ENCODE measurements at places on chromosomes 5 and 9.

DNA sequence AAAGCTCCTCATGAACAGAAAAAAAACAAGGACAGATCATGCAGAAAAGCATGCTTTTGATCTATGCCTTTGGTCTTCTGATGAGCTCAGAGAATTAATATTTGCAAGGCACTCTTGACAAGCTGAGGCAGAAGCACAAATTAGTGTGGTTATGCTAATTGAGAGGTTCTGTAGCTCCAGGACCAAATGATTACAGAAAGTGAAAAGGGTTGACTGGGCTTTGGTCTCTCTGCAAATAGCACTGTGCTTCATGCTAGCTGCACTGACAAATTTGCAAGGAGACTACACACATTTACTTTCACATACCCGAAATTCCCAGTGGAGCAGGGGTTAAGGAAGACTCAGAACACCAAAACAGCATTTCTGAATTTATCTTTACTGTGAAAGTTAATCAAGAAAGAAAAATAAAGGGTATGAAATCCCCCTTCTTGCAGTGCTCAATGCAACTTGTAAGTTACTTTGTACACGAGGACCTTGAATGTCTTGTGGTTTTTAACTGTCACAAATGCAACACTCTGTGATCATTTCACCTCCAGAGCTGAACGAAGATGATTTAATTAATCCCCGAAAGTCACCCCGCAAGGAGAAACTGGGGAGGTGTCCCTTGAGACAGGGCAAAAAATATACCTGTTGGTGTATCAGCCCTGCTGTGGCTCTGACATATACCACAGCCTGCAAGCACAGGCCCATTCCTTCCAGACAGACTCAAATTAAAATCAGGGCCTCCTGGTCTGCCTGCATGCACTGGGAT is 11.9 kb downstream of the RAPGEF1 start:
- DNase-seq, result no peak

DNA sequence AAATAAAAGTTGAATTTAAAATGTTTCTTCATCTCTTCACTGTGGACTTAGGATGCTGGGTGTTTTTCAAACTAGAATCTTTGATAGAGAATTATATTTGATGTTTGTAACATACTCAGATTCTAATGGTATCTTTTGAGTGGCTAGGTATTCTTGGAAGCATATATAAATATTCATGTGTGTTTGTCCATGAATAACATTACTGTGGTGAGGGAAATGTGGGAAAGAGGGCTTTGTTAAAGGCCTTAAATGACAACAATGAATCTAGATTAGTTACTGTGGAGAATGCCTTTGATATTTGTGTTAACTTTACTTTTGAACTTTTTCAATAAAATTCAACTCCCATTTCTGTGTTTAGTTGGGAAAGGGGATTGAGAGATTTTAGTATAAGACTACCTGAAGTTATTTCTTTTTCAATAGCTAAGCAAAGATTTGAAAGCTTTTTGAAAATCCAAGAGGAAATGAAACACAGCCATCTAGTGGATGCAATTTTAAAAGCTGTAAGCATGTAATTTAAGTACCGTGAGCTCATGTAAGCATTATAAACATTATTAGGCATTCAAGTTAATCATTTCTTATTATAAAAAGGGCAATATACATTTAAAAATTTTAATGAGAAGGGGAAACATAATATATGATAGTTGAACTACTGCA is 69.6 kb downstream of the CCDC171 start:
- DNase-seq, result no peak

GRCh38 chr9:34203992-34204635 is 25.3 kb downstream of the UBAP1 start:
- DNase-seq, result no peak

DNA sequence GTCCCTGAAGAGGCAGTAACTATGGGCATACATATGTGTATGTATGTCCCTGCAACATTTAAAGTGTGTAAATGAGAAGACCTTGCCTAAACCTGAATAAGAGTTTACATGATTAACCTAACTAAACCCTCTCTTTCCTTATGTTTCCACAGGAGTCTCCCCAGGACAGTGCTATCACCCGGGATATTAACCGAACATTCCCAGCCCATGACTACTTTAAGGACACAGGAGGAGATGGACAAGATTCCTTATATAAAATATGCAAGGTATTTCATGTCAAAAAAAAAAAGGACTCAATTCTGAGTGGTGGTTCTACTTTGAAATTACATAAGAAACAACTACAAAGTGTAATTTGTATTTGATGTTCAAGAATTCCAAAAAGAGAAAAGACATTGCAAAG is 31.7 kb downstream of the GPR21 start:
- no peak for DNase-seq

- DNase-seq, result peak; percentile 93
Measured at GRCh38 chr9:16705111-16705604, 165.3 kb downstream of the BNC2 start.

DNA sequence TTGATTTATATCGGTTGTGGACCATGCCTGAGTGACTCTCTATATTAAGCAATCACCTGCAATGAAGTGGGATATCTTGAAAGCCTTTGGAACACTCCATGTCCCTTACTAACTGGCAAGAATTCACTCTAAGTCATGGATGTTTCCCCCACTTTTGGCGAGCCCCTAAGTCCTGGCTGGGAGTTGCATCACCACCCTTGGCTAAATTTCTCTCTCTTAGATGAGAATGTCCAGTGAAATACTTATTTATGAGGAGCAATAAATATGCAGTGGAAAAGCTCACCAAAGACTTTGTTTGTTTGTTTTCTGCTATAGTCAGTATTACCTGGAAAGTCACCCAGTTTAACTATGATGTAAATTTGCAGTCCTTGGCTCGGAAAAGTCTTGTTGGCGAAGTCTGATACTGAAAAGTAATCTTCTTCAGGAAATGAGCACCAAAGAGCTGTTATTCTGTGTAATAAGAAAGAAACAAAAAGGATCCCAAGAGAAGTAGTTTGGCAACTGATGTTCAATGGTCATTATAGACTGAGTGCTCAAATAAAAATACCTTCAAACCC is 333.8 kb downstream of the DMRT2 start:
- DNase-seq, result no peak

DNA sequence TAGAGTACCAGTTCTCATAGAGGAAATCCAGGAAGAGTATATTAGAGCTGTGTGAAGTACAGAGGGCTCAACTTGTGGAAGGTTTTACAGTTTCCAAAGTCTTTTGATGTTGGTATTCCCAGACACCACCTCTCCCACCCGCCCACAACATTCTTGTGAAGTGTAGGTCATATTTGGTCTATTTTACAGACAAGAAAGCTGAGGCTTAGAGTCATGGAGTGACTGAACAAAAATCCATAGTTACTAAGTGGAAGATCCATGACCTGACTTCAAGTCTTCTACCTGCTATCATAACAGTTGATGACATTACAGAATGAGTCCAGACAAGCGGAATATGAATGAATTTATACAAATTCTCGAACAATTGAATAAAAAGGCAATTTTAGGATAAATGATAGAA is 187.1 kb upstream of the RPS23 start:
- no peak for DNase-seq

GRCh38 chr9:27432308-27432707 is 91.8 kb upstream of the IFNK start:
- DNase-seq, result no peak

GRCh38 chr9:121021301-121021700 is 28.8 kb downstream of the C5 start:
- DNase-seq, result peak; percentile 70

DNA sequence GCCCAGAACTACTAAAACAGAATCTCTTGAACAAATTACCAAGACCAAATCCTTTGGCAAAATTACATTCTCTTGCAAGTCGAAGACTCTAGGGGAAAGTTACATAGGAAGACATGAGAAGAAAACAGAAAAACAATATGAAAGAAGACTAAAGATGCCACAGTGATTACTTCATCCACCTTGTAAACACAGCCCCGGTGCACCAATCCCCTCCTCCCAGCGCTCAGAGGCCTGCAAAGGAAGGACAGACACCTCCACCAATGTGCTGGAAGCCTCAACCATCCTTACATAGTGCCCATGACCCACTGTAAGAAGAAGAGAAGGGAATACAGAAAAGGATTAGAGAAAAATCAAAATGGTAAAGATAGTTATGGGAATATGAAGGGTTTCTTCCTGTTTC is 218.5 kb downstream of the SPOCK1 start:
- no peak for DNase-seq

GRCh38 chr5:140041099-140041491 is 2.0 kb downstream of the NRG2 start:
- no peak for DNase-seq

DNA sequence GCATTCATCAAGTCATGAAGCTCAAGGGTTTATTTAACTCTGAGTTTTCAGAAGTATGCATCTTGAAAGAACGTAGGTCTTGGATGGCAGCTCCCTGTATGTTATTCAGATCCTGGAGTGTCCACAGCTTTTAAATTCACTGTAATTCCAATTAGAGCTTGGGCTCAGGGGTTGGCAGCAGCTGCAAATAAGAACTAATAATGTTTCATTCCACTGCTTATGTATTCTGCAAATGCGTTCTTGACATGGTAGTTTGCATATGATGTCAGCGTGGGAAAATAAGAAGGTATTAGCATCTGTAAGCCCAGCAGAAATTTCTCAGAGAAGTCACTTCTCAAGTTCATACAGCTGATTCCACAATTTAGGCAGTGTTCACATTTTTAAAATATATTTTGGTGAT is 58.4 kb downstream of the RORB start:
- DNase-seq, result no peak

GRCh38 chr5:172059661-172060100 is 53.2 kb upstream of the FBXW11 start:
- no peak for DNase-seq

GRCh38 chr5:2744485-2744884 is 7.0 kb downstream of the IRX2 start:
- no peak for DNase-seq

DNA sequence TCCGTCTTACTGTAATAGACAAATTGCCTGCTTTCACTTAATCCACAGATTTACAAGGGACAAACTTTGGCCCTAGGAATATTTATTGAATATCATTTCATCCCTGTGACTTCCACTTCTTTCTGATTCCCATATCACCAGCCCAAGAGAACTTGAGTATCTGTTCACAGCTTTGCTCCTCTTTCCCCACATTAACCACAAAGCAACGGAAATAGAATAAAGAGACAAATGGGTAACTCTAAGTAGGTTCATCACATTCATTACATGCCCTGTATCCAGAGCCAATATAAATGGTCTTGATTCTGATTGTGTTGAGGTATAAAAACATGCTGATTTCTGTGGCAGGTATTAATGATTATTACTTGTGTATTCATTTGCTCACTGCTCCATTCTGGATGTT is 41.9 kb downstream of the TMEM252 start:
- no peak for DNase-seq

- no peak for DNase-seq
Measured at GRCh38 chr9:111572950-111573604, 26.4 kb downstream of the PTGR1 start.

DNA sequence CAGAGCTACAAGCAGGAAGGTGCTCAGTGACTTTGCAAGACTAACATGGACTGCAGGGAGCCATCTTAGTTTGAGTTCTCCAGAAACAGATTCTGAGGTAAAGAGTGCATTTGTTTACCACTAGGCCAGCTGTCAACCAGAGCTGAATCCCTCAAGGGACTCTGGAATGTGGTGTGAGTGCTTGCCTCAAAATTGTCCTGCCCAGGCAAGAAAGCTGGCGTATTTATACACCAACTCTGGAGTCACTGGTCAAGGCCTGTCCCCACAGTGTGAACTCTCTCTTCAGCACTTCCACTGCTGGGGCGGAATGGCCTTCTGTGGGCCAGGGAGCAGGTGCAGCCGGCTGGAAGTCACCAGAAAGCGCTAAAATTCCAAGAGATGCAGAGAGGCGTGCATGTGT is 139.2 kb upstream of the TBCA start:
- DNase-seq, result no peak

DNA sequence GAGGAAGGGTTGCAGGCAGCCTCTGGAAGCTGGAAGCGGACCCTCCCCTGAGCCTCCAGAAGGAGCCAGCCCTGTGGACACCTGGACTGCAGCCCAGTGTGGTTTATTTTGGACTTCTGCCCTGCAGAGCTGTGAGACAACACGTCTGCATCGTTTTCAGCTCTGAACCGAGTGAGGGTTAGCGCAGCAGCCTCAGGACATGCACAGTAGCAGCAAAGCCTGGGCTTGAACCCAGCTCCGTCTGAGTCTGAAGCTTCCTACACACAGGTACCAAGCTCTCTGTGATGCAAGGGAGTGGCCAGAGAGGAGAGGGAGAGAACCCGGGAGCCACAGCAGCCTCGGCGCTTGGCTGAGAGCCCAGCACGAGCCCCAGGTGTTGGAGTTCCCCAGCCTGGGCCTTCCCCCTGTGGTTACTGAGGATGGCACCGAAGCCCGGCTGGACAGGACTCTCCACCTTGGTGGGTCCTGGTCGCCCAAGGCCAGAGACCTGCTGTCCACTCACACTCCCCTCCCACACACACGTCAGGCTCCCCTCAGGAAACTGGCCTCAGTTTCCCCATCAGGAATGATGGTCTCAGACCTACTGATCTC is 128.2 kb downstream of the OLFM1 start:
- DNase-seq, result peak; percentile 57

GRCh38 chr9:18969128-18969527 is 63.9 kb downstream of the SAXO1 start:
- no peak for DNase-seq

- DNase-seq, result peak; percentile 77
Measured at GRCh38 chr5:58582803-58583491, at the start of gene RAB3C. RAB3C (plus strand) TSS chr5:58583075; CDS start chr5:58583209, 134 bp downstream.

DNA sequence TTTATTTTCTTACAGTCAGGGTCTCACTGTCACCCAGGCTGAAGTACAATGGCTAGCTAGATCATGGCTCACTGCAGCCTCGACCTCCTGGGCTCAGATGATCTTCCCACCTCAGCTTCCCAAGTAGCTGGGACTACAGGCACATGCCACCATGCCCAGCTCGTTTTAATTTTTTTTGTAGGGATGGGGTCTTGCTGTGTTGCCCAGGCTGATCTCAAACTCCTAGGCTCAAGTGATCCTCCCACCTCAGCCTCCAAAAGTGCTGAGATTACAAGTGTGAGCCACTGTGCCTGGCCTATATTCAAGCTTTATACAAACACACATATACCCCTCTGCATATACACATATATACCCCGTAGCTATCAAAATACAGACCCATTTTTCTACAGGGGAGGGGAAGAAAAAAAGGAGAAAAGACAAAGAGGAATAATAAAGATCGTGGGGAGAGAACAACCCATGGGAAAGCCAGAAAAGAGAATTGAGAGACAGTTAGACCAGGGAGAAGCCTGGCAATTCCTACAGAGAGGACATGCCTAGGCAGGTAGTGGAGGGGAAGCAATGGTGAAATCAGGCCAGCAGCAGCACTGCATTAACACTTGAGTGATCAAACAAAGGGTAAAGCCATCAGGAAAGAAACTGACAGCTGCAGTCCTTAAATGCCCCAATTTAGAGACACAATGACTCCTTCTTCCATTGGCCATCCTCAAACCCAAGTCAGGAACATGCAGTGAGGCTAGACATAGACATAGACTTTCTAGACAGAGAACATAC is 102.7 kb downstream of the EFNA5 start:
- DNase-seq, result no peak

- no peak for DNase-seq
Measured at GRCh38 chr5:148928141-148928540, 101.7 kb downstream of the ADRB2 start.

All from sigmoid colon (tissue), 7 donors.